ENCODE measurements at places on chromosomes 7 and 10.
A peak's percentile ranks its signal among the peaks of the same experiment; 100 is the strongest.

- DNase-seq = no peak
Observed at GRCh38 chr7:121633186-121633585, 237.1 kb upstream of the FAM3C start.

DNA sequence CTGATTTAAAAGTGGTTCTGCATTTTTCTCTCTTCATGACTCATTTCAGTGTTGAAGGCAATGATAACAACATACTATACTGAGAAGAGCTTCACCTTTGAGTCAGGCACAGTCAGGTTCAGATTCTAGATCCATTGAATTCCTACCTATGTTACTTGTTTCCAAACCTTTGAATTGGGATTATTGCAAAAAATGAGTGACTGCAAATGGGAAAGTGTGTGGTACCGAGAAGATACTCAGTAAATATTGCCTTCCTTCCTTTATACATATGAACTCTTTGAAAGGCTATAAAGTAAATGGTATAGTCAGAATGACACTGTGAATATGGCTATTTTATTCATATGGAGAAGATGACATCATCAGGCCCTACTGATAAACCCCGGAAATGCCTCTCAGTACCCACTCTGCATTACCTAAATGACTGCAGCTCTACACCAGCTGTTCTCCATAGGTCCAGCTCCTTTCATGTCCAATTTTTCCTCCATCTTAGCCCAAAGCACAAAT is 66.7 kb upstream of the FGL2 start:
- no peak for DNase-seq

GRCh38 chr7:191981-192649 is at the start of gene FAM20C:
TSS of gene FAM20C (plus strand) at chr7:192571. CDS start at chr7:193200, 629 bp downstream.
- DNase-seq = peak; percentile 71

GRCh38 chr10:6053816-6054631 is 8.1 kb downstream of the IL2RA start:
- DNase-seq = no peak

DNA sequence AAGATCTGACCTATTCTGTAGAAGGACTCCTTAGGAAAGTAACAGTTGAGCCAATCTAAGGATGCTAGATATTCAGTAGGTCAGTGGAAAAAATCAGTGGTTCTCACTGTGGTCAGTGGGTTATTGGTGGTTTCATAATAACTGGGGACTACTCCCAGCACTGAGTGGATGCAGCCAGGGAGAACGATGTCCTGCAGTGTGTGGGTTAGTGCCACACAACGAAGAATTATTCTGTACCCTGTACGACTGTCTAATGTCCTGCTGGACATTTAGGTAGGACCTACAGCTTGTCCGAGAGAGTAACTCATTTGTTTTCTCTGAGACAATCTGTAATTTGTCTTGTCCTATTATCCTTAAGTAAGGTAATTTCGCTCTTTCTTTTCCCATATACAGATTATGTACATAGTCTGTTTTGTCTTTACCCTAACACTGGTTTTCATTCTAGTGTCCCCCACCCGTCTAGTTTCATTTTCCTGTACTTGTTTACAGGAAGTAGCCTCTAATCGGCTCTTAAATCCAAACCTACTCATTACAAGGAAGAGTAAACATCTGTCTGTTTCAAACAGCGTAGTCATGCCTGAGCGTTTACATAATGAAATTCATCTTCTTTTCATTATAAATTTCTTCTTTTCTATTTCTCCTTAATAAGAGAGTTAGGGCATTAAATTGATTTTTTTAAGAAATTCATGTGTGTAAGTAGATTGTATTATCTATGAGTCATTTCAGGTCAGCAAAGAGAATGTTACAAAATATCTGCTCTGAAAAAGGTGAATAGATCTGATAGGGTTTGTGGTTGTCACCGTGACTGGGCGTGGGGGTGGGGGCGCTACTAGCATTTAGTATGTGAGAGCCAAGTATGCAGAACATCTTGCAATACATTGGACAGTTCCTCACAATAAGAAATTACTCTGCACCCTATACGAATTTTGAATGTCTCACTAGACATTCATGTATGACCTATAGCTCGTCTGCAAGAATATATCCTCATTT is 8.3 kb upstream of the ZC3HAV1L start:
- DNase-seq = no peak

- DNase-seq = no peak
Observed at GRCh38 chr10:119198438-119198837, 8.9 kb upstream of the GRK5 start.

DNA sequence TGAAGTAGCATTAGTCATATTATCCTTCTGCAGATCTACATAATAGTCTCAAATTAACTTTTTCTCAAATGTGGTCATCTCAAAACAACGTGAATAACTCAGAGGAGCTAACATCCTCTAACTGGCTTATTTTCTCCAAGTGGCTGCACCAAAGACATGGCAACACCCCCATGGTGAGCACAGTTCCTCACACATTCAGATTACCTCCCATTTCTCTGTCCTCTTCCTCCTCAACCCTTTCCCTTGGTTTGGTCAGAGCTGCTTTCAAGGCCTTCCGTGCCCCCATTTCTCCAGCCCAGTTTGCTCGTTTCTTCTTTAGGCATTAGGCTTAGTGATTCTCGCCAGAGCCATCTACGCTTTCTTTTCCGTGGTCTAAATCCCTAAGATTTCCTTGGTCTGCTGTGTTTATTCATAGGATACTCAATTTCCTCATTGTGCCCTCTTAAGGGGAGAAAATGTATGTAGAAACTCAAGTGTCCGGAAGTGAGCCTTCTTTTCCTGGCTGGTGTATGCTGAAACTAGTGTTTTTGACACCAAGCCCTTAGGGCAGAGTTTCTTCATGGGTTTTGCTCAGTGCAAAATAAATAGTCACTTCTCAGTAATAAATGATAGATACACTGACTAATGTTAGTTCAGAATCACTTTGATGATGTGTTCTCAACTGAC is 2.6 kb downstream of the MET start:
- no peak for DNase-seq

- DNase-seq = no peak
Observed at GRCh38 chr10:14439451-14440259, 108.9 kb upstream of the FRMD4A start.

- no peak for DNase-seq
Observed at GRCh38 chr10:84685047-84685660, 356.8 kb downstream of the CCSER2 start.

DNA sequence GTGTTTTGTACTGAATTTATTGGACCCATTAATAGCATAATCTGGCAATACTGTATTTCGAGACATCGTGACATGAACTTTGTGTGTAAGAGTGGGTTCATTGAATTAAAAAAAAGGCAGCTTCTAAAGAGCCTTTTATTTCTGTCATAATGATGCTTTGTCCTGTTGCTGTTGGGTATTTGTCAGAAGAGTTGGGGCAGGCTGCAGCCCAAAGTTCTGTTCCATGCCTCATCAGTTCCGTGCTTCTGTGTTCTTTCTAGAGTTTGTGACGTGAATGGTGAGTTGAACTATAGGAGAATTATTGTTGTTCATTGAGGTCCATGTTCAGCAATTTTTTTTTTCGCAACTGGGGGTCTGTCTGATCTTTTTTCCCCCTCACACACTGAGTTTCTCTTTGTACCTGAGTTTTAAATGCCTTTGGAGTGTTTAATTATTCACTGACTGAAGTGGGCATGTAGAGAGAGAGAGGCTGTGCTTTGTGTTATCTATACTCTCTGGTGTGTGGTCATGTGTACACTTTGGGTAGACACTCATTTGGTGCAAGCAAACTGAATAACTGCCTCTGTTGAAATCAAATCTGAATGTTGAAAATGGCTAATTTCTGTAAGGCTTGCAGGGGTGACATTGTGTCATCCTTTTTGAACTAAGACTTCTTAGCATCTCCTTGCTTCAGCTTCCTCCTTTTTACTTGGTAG is 69.8 kb downstream of the ADD3 start:
- no peak for DNase-seq

GRCh38 chr7:137418841-137419240 is 75.3 kb upstream of the PTN start:
- no peak for DNase-seq

- no peak for DNase-seq
Observed at GRCh38 chr7:39606352-39606751, 17.0 kb upstream of the RALA start.

- DNase-seq = no peak
Observed at GRCh38 chr7:142720986-142721385, 28.3 kb upstream of the PRSS1 start.

GRCh38 chr10:133158756-133159610 is 1.0 kb upstream of the KNDC1 start:
- DNase-seq = no peak

- no peak for DNase-seq
Observed at GRCh38 chr7:144508702-144509101, 105.2 kb upstream of the NOBOX start.

- DNase-seq = no peak
Observed at GRCh38 chr7:20786779-20787659, at the start of gene SP8. TSS of gene SP8 (minus strand) at chr7:20786886. CDS start at chr7:20786798, 88 bp downstream.

- no peak for DNase-seq
Observed at GRCh38 chr7:36507475-36508440, 118.1 kb downstream of the ANLN start.

DNA sequence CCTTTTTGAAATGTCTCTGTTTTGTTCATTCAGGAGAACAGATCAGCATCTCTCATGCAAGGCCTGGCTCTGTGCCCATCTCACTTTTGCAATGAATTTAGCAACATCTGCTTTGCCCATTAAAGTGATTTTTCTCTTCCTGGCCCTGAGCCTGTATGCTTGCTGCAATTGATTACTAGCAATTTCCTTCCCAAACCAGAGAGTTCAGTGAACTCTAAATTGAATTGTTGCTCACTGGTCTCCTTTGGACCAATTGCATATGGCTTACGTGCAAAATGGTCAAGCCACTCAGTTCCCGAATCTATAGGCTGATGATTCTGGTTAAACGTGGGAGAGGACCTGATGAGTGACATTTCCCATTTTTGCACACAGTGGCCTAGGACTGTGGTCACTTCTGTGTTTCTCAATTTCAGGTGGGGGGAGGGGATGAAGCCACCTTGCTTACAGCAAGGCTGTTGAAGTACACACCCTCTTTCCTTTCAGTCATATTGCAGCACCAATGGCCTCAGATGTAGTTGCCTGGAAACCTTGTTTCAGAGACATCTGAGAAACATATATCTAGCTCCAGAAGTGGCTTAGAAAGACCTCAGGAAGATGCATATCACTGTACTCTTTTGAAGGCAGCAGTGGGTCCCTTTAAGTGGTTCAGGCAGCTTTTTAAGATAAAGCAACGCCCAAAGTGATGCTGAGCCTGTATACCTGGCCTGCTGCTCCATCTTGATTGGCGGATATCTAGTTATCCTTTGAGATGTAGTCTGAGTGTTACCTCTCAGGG is 201.4 kb downstream of the PTEN start:
- DNase-seq = no peak

DNA sequence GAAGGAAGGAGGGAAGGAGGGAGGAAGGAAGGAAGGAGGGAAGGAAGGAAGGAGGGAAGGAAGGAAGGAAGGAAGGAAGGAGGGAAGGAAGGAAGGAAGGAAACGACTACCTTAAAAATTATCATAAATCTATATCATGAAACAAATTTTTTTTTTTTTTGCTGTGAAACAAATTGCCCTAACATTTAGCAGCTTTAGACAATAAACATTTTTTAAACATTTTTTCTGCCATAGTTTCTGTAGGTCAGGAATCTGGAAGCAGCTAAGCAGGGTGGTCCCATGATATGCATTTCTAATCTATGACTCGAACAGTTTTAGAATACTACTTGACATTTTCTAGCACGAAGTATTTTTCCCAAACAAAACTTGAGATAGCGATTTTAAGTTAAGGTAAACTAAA is 42.9 kb upstream of the TSPAN13 start:
- no peak for DNase-seq

DNA sequence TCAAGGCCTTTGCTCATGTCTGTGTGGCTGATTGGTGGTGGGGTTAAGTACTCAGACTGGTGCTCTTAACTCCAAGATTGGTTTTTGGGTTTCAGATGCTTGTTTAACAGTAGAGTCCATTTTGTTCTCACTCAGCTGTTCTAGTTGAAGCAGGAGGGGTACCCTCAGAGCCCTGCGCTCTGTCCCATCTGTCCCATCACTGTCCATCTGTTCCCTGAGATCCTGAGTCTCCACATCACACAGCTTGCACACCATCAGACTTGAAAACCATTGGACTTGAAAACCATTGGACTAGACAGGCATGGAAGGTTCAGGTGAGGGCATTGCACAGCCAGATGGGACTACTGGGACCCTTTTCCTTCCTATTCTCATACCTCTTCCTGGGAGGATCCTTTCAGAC is 39.3 kb downstream of the TMEM178B start:
- DNase-seq = no peak

- peak; percentile 59 for DNase-seq
Observed at GRCh38 chr10:58513188-58514110, 777 bp downstream of the BICC1 start.

Data from smooth muscle cell of the brain vasculature (primary cell).